HTR-8/SVneo (cell line): ENCODE measurements at places on chromosomes 5 and 9.

GRCh38 chr9:103574056-103574455, 520.1 kb upstream of the SMC2 start:
- no peak for DNase-seq

GRCh38 chr9:68530618-68531017, 10.1 kb downstream of the TMEM252 start:
- no peak for DNase-seq

DNA sequence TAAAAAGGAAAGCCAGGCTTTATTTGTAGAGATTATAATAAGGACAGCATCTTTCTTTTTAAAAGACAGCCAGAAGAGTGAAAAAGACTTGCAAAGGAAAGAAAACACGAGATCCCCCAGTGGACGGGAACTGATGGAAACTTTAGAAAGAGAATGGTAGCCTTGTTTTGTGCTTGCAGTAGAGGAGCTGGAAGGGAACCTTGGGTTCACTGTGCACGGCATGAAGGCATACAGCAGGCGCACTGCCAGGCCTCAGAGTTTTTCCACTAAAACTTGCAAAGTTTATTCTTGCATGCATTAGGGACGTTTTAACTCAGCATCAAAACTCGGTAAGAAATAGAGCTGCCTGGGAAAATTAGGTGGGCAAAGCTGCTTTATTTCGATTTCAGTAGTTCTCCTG, 248.6 kb downstream of the IRX1 start:
- DNase-seq = no peak

- no peak for DNase-seq
Observed at GRCh38 chr9:35470894-35471293, 19.0 kb upstream of the RUSC2 start.

DNA sequence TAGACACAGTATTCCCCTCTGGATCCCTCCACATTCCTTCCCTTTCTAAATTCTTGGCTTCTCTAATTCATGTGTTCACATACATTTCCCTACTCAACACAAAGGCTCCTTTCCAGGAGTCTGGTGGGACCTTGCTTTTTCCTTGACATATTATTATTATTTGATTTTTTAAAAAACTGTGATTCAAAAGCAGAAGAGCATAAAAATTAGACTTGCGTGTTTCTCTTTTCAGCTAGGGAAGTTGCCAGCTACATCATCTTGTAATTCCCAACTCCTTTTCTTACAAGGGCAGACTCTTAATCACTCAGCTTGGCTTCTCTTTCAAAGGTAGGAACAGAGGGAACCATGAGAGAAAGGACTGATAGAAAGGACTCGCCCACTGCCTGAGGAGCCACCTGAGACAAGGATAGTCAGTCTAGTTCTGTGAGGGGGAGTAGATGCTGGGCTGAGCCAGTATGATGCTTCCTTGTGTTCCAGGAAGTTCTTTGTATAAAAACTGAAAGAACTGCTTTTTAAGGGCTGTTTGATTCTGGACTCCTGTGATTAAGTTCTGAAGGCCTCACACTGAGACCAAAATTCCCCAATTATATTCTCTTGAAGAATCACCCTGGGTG, 51.0 kb upstream of the DPYSL3 start:
- DNase-seq = no peak

- no peak for DNase-seq
Observed at GRCh38 chr9:108296056-108296455, 559.7 kb downstream of the ACTL7B start.

DNA sequence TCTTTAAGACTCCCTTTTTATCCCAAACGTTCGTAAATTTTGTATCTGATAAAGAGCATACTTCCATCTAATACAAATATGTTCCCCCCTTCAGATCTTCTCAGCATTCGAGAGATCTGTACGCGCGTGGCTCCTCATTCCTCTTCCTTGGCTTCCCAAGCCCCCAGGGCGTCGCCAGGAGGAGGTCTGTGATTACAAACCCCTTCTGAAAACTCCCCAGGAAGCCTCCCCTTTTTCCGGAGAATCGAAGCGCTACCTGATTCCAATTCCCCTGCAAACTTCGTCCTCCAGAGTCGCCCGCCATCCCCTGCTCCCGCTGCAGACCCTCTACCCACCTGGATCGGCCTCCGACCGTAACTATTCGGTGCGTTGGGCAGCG, 19.9 kb downstream of the CDKN2A start:
- no peak for DNase-seq

GRCh38 chr5:56143373-56143714, 89.8 kb downstream of the ANKRD55 start:
- no peak for DNase-seq

DNA sequence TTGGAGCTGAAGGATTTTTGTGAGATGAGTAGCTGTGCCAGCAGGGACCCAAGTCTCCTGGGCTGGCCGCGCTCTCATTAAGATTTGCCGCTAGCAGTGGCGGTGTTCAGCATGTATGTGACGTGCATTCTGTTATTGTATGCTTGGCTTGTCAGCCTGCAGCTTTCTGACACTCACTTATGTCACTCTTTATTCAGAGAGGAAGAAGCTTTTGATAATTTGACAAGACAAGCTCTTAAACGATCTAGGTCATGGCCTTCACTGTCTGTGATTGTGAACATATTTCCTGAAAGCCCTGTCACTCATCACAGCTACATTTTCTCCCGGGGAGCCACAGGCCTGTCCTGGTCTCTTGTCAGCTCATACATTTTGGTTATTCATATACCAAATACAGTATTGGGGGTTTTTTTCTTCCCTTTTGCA, 98.2 kb upstream of the GRHPR start:
- no peak for DNase-seq

DNA sequence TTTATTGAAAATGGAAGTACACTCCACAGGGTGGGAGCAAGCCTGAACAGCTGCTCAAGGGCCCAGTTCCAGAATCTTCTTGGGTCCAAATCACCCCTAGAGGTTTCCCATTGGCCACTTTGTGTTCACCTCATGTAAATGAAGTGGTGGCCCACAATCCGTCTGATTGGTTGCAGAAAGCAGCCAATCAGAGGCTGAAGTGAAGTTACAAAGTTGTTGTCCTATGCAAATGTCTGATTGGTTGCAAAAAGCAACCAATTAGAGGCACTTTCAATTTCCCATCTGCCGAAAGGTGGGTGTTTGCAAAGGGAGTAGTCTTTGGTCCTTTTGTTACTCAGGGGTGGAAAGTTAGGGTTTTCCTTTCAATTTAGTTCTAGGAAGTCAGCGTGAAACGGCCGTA, 8.8 kb downstream of the TMEM171 start:
- DNase-seq = no peak

- DNase-seq = no peak
Observed at GRCh38 chr5:154491941-154492340, 13.9 kb upstream of the HAND1 start.

DNA sequence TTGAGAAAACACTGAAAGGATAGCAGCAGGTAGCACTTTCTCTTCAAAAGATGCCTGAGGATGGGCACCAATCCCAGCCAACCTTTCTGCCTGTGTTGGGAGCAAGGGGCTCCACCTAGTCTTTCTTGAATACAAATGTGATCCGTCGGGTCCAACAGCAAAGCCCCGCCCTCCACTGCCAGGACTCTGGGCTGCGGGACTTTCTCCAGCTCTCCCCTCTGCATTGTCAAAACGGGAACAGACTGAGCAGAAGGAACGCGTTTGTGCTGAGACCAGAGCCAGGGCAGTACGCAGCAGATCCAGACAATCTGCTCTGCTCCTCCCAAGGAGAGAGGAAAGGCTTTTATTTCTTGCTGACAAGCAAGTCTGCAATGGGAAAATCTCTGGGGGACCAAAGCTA, 139.7 kb downstream of the SEC61B start:
- DNase-seq = no peak

GRCh38 chr5:24633715-24634325, 11.0 kb downstream of the CDH10 start:
- peak; percentile 31 for DNase-seq

DNA sequence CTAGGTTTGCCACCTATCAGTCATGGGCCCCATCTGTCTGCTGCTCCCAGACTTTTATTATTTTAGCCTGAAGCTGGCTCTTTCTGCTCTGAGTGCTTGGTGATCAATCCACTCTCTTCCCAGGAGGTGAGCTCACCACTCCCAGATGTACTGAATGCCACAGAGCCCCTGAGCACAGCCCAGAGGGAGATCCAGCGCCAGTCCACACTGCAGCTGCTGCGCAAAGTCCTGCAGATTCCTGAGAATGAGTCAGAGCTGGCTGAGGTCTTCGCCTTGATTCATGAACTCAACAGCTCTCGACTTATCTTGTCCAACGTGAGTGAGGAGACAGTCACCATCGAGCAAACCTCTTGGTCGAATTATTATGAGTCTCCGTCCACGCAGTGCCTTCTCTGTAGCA, 36.0 kb downstream of the HMGXB3 start:
- peak; percentile 95 for DNase-seq

DNA sequence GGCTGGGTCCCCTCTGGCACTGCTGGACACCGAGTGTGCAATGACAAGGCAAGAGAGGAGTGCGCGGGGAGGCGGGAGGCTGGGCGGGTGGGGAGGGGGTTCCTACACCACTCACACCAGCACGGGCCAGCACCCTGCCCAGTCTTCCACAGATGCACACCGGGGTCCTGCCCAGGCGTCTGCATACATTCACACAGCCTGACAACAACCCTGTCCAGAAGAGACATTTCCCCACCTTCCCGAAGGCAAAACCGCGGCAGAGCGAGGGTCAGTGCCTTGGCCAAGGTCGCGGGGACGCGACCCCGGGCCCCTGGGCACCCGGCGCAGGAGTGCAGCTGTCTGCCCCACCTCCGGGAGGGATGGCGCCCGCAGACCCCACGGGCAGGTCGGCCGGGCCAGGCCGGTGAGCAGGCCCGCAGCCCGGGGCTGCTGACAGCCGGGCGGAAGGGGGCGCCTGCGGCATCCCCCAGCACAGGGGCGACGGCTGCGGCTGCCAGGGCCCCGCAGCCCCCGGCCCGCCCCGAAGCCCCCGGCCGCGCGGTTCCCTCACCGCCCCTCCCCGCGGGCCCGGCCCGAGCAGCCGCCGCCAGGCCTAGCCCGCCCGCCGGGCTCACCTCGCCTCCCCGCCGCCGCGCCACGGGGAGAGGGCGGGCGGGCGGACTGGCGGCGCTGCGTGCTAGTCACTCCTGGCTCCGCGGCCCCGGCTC, 496 bp downstream of the MAPK9 start:
- peak; percentile 19 for DNase-seq

DNA sequence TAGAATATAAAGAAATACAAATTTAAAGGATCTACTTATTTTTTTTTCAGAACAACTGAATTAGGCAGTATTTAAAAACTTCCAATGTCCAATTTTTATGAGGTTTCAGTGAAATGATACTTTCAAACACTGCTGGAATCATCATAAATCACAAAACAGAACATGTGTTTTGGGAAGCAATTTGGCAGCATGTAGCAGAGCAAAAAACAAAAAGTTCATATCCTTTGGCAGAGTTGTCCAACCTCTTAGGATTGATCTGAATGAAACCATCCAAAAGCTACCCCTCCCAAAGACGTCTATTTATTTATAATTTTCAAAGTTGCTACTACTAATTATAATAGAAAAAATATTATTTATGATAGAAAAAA, 192.4 kb upstream of the PUM3 start:
- DNase-seq = no peak

DNA sequence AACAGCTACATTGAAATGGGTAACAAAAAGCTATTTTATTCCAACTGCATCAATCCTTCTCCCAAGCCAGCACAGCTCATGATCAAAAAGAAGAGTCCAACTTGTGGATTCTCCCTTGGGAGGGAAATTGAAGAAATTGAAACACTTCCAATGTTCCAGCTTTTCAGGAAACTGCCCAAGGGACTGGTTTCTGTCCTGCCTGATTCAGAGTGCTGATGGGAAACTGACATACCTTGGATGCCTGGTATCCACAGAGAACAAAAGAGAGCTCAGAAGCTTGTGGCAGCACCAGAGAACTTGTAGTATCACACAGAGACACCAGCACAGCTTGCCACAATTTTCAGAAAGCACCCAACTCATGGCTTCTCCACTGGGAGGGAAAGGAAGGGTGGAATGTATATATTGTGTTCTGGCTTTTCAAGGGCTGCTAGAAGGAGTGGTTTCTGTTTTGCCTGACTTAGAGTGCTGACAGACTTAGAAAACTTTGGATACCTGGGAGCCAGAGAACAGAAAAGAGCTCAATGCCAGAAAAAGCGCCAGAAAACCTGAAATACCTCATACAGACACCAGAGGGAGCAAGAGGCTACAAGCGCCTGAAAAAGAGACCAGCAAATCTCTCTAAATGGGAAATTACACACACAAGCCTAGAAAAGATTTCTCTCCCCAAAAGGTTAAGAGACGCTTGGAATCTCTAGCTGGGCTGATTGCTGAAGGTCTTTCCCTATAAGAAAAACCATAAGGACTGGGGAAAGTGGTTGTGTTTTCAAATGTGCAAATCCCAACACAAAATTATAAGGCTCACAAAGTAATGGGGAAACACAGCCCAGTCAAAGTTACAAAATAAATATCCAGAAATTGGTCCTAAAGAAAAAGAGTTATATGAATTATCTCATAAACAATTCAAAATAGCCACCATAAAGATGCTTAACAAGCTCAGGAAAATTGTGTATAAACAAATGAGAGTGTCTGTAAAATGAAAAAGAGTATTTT, 178.8 kb downstream of the SPOCK1 start:
- peak; percentile 51 for DNase-seq

DNA sequence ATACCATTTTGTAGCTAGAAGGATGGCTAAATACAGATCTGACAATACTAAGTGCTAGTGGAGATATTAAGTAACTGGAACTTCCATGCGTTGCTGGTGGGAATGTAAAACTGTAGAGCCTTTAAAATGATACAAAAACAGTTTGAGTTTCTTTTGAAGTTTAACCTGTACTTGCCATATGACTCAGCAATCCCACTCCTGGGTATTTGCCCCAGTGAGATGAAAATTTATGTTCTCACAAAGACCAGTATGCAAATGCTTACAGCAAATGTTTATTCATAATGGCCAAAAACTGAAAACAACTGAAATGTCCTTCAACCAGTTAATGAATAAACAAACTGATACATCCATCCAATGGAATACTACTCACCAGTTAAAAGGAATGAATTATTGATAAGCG, 137.3 kb downstream of the SLC12A2 start:
- no peak for DNase-seq

GRCh38 chr5:177359860-177360259, 2.1 kb downstream of the RGS14 start:
- DNase-seq = no peak

- DNase-seq = no peak
Observed at GRCh38 chr5:17232405-17232804, 15.0 kb downstream of the BASP1 start.

- peak; percentile 53 for DNase-seq
Observed at GRCh38 chr5:40223884-40224402, 455.8 kb upstream of the PTGER4 start.

GRCh38 chr5:78341440-78341839, 19.0 kb upstream of the SCAMP1 start:
- DNase-seq = no peak
